ENCODE measurements at places on chromosomes 1 and 21.
A peak's percentile ranks its signal among the peaks of the same experiment; 100 is the strongest.

- DNase-seq: no peak
Observed at GRCh38 chr1:185672719-185673360, 61.4 kb upstream of the HMCN1 start.

DNA sequence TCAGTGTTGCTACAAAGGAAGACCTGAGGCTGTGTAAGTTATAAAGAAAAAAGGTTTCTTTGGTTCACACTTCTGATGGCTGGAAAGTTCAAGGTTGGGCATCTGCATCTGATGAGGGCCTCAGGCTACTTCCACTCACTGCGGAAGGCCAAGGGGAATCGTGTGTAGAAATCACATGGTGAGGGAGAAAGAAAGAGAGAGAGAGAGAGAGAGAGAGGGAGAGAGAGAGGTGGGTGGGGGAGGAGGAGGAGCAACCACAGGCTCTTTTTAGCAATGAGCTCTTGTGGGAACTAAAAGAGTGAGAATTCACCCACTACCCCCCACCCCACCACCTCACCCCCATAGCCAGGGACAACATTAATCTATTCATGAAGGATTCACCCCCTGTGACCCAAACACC, 59.9 kb downstream of the CLSTN1 start:
- no peak for DNase-seq

DNA sequence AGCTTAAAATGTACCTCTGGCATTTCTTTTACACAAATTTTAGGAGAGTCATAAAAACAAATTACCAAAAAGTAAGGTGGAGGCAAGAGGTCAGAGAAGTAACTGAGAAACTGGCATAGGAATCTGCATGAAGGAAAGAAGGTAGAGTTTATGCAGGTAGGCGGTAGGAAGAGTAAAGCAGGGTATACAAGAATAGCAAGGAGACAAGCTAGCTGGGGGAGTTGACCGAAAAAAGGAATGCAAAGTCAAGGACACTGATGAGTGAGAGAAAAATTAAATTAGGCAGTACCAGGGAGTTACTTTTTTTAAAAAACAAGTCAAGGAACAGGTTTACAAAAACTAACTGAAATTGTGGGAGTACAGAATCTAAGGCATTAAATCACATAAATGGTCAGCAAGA, 56.0 kb downstream of the FOXJ3 start:
- DNase-seq: no peak

GRCh38 chr1:225700889-225701465, 48.1 kb upstream of the ENAH start:
- no peak for DNase-seq

GRCh38 chr21:25424634-25425033, 182.6 kb downstream of the MRPL39 start:
- DNase-seq: no peak

- DNase-seq: no peak
Observed at GRCh38 chr1:235018720-235019444, 109.8 kb downstream of the TOMM20 start.

DNA sequence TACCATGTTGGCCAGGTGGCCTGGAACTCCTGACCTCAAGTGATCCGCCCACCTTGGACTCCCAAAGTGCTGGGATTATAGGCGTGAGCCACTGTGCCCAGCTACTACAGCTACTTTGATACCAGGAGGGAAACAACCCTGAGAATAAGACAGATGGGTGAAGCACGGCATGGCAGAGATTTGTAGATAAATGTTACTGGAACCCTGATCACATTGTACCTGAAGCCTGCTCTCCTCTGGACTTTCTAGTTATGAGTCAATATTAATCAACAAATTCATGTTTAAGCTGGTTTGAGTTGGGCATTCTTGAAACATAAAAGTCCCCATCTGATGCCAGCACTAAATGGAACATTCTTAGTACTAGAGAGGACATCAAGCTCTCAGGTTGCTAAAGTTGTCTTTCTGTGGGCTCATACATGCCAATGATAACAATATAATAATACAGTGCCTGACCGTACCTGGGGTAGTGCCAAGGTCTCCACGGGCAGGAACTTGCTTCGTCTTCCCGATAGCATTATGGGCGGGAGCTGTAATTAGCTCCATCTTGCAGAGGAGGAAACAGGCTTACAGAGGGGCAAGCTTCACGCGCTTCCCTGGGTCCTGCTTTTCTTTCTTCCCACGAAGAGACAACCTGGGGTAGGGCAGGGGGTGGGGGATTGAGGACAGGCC, 30.7 kb upstream of the SLC19A1 start:
- DNase-seq: no peak

- no peak for DNase-seq
Observed at GRCh38 chr1:37651803-37652202, 17.1 kb upstream of the RSPO1 start.

GRCh38 chr1:12480748-12481362, 137.2 kb downstream of the DHRS3 start:
- DNase-seq: peak; percentile 88

DNA sequence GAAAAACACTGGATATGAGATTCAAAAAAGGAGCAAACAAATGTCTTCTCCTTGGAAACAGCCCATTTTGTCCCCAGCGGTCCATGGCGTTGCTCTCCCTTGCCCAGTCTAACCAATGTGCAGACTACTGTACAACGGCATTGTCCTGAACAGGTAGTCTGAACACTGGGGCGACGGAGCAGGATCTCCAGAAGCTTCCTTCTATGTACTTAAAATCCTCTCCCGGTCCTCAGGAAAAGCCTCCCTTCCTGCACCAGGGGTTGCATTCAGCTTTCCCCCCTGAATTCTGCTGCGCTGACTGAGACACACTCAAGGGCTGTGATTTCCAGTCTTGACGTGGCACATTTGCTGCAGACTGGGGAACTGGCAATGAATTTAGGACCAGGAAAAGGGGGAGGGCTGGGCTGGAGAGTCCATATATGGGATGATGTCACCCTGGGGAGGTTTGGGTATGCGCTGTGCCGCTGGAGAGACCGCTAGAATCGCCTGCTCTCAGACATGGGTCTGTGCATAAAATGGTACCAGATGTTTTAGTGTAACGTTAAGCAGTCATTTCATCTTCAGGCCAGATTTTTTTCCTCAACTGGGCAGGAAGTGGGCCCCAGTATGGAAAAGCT, 275.9 kb upstream of the C1orf105 start:
- DNase-seq: peak; percentile 63

- DNase-seq: no peak
Observed at GRCh38 chr1:63950023-63950422, 176.2 kb downstream of the ROR1 start.

DNA sequence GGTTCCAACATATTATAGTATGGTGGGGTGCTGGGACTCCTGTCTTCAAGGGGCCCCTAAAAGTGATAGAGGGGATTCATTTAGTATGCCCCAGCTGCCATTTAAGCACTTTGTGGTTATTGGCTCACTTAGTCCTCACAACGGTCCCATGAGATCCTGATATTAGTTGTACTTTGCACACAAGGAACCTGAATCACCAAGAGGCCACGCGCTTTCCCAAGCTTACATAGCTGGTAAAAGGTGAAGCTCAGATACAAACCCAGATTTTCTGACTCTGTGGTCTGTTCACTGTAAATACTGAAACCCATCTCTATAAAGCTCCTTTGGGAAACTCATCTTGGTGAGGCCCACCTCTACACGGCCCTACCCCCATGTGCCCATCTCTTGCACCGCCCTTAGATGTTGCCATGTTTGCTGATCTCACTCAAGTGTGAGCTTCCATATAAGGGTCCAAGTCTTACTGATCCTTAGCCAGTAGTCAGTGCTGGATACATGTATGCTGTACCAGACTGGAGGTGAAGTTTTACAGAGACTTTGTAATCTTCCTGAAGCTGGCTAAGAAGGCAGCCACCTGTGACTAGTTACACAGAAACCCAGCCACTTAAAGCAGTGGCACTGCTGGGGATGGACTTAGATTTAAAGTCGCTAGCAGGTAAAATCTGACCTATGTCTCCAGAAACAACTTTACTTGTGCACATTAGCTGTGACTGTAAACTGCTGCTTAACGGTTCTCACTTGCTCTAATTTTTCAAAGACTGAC, 124.4 kb upstream of the HOOK1 start:
- no peak for DNase-seq

DNA sequence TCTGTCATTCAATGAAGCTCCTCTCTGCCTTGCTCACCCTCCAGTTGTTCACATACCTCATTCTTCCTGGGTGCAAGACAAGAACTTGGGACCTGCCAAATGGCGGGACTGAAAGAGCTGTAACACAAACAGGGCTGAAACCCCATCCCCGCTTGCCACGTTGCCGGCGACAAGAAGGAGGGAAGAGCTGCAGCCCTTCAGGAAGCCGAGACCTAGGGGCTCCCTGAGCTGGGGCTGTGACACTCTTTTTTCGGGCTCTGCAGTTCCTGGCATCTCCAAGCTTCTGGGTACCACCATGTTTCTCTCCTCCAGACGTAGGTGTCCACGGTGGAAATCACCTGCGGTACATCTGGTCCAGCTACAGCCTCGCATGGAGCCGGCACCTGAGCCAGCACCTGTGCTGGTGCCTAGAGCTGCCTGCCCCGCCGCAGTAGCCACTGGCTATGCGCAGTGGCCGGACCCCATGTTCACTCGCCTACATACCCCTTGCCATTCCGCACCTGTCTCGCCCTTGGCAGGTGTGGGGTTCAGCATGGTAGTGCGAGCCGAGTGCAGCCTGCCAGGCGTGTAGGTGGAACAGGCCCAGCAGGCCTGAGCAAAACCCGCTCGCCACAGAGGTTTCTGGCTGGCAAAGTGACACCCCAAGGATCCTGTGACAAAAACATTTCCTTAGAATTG, 367.0 kb upstream of the NEGR1 start:
- DNase-seq: no peak

GRCh38 chr1:232218955-232219865, 410.7 kb downstream of the SIPA1L2 start:
- DNase-seq: no peak

- DNase-seq: no peak
Observed at GRCh38 chr1:223008808-223009207, 134.2 kb downstream of the TLR5 start.

DNA sequence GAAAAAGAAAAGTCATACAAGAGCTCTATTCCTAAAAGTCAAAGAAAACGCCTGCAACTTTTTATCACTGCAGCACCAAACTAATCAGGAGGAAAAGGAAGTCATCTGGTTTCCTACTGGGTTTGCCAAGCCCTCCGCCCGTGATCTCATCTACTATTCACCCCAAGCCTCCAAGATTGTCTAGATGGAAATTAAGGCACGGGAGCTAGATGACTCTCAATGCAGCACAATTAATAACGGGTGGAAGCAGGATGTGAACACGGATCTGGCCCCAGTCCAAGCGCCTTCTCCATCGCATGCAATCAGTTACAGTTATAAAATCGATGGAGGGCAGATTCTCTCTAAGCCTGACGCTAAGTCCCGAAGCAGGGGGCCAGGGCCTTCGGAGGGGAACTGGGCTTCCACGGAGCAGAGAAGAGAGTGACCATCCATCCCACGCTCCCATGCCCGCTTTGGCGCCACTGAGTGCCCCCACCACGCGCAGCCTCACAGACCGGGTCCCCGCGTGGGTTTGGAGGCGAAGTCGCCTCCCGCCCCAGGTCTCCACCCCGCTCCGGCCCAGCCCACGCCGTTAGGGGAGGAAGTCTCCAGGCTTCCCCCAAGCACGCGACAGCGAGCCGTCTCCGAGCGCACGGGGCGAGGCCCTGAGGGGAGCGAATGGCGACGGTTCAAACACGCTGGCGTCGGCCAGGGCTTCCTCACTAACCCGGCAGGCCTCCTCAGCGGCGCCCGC, 1.8 kb downstream of the HSF2BP start:
- DNase-seq: no peak

- no peak for DNase-seq
Observed at GRCh38 chr1:233295975-233296322, 424 bp upstream of the PCNX2 start.

GRCh38 chr1:242745079-242745478, 220.6 kb upstream of the PLD5 start:
- peak; percentile 71 for DNase-seq

DNA sequence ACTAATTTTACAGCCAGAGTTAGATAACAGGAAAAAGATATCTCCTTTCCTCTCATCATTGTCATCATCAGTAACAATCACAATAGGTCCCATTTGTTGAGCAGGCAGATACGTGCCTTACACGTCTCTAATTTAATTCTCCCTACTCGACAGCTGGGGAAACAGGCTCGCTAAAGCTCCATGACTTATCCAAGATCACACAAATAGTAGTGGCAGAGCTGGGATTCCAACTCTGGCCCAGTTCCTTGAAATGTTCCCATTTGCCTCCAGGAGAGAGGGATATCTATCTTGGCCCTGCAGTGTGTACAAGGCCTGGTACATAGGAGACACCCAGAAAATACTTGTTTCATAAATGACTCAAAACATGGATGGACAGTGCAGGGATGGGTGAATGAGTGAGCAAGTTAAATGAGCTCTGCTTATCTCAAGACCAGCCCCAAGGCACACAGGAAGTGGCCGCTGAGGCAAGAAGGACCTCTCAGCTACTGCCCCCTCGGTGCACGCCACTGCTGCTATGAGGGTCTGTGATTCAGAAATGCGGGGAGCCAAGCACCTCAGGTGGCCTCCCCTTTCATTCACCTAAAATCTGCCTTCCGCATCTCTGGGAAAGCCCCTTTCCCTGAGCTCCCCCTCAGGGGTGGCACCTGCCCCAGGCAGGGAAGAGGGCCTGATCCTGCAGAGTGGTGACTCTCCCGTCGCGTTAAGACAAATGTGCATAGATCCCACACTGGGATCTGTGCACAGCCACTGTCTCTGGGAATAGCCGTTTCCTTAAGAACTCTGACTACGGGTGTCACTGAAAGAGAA, 3.6 kb downstream of the KCNN3 start:
- no peak for DNase-seq

DNA sequence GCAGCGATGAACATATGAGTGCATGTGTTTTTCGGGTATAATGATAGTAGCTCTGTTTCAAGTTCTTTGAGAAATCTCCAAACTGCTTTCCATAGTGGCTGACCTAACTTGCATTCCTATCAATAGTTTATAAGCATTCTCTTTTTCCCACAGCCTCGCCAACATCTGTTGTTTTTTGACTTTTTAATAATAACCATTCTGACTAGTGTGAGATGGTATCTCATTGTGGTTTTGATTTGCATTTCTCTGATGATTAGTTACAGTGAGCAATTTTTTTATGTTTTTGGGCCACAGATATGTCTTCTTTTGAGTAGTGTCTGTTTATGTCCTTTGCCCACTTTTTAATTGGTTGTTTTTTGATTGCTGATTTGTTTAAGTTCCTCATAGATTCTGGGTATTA, 10.6 kb upstream of the RUNX1 start:
- peak; percentile 2 for DNase-seq

DNA sequence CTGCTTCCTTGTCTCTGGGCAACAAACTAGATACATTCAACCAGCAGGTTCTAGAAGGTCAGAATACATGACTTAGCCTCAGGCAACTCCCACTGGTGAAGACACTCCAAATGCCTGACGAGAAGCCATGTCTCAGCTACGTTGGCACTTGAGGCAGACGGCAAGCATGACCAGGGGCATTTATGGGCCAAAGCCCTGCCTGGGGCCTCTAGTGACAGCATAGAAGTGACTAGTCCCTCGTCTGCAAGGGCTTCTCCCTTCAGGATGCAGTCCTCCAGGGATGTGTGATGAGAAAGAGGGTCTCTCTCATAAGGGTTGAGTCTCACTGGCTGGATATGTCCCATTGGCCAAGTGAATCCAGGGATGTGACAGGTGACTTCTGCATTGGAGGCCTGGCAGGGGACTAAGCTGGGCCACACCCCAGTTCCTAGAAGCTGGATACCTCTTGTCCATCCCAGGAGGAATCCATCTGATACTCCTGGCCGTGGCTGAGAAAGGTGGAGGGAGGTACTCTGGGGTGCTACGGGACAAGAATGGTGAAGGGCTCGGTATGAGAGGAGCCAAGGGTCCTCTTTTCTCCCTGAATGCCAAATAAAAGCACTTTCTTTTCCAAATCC, 148.6 kb upstream of the HMGB4 start:
- DNase-seq: peak; percentile 25
